Bronchial epithelial cell (primary cell): ENCODE measurements at places on chromosomes 1 and 21. TPM values are rescaled to one million over a fixed set of nuclear protein-coding genes. Genes with fewer than 3 reads are reported as not detected.

- no peak for DNase-seq
Measured at GRCh38 chr1:230082211-230082610, 15.2 kb downstream of the GALNT2 start.

- DNase-seq = no peak
Measured at GRCh38 chr1:186683652-186684410, 3.6 kb upstream of the PTGS2 start.

Gene SYNC
- 3.4 and 7.6 TPM in 2 replicates for total RNA-seq

Gene KCNE2
- total RNA-seq = not detected in 2 replicates

Gene CPT2
- total RNA-seq = 5.5 and 15.0 TPM in 2 replicates

Gene SFN
- 465 and 1,125 TPM in 2 replicates for total RNA-seq

DNA sequence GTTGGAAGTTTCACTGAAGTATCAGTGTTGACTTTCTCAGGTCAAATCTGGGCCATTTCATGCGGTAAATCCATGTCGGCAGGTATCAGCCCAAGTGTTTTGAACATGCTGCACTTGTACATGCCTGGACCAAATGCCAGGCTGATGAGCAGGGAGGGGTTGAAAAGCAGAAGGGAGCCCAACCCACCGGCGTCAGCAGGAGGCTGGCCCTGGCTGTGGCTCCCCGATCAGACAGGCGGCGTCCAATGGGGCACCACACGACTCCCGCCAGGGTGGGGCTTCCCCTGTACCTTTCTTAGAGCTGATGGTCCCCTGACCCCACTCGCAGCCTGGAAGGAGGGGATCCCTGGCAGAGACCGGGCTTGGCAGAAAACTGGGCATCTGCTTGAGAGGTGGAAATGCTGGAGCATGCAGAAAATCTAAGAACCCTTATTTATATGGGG is 540.0 kb downstream of the KIF26B start:
- DNase-seq = no peak

GRCh38 chr1:28278763-28279162 is 19.4 kb downstream of the SESN2 start:
- no peak for DNase-seq

DNA sequence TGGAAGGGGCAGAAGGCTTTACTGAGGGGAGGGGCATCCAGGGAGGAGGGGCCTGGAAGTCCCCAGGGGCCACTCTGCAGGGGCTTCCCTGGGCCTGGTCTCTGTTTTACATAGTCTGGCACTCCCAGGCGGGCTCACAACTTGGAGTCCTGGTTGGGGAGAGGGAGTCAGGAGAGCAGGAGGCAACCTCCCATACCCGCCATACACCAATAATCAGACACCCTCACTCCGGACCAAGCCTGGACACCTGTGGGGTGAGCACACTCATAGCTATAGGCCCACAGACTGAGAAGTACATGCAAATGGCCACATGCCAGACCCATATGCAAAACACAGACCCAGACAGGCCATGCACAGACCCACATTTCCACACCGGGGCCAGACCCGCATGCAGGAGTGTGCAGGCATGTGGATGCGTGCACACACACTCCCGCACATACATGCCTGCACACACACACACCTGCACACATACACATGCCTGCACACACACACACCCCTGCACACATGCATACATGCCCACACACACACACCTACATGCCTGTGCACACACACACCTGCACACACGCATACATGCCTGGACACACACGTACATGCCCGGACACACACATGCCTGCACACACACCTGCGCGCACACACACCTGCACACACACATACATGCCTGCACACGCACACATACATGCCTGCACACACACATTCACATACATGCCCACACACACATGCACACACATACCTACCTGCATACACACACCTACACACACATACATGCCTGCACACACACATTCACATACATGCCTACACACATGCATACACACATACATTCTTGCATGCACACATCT is 89.5 kb upstream of the RUNX3 start:
- DNase-seq = no peak

DNA sequence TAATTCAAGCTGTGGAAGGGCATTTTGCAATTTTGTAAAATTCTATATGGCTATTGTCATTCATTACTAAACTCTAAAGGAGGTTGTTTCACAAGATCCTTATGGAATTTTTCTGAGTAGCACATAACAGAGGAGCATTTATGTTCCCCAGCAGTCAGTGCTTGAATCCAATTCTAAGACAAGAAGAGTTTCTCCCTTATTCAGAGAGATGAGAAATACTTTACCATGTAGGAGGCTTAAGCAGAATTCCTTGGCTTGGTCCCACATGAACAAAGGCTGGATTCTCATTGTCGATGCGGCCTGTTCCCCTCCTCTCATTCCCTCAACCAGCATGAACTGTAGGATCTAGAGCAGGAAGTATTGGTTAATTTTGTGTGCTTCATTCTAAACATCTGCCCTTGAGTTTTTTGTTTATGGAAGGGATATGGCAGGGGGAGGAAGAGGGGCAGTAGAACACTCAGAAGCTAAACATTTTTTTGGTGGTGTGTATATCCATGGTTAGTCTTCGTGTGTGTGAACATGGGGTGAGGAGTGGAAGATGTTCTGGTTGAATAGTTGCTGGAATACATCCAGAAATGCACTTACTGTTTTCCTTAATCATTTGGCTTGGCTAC is 74.3 kb downstream of the LAMC1 start:
- peak; percentile 20 for DNase-seq
